ENCODE measurements at places on chromosomes 5 and 9.
A peak's percentile ranks its signal among the peaks of the same experiment; 100 is the strongest.

DNA sequence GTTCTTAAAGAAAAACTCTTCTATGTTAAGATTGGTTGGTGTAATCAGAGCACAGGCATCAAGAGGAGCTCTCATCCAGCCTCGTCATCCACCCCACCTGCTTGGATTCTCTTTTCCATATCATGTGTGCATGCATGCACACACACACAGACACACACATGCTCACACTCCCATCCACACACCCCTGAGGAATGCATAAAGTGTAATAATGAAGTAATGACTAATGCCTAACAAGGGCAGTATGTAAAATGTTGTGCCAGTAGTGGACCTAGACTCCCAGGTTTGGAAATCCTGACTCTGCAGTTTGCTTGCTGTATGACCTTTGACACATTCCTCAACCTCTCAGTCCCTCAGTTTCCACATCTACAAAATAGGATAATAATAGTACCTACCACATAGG lies 280.0 kb upstream of the ANKRD55 start:
- no peak for DNase-seq

- peak; percentile 21 for DNase-seq
Measured at GRCh38 chr5:32115985-32116384, 58.1 kb downstream of the GOLPH3 start.

DNA sequence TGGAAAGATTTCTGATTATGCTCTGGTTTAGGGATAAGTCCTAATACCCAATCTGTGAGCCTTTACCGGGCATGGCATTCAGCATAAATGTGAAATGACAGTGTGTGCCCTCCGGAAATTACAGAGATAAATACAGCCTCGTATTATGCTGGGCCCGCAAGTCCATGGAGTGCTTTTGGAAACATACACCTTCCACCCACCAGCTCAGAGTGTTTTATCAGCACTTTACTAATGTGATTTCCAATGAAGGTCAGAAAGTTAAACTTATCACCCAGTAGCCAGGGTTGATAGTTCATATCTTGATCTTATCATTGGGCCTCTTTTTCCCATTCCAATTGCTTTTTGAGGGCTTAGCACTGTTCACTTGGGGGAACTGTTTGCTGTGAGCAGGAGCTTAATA lies 94.8 kb downstream of the SGCD start:
- DNase-seq: no peak

DNA sequence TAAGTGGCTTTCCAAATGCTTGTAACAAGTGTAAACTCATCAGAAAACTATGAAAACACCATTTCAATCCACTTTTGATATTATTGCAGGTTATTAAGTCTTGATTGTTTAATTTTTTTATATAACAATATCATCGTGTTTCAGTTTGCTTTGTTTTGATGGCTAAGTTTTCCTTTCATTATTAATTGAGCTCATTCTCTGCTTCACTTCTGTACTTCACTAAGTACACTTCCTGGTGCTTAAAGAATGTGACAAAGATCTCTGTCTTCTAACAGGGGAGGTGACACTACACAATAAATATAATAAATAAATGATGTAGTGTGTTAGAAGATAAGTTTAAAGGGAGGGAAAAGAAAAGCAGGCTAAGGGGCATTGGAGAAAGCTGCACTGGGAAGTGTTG lies 13.0 kb upstream of the RAD23B start:
- DNase-seq: no peak

- peak; percentile 18 for DNase-seq
Measured at GRCh38 chr5:18113721-18114120, 479.5 kb downstream of the TAF11L14 start.

- DNase-seq: no peak
Measured at GRCh38 chr5:6457592-6457991, 8.9 kb downstream of the UBE2QL1 start.

- DNase-seq: no peak
Measured at GRCh38 chr5:103407402-103407801, 148.8 kb downstream of the MACIR start.

GRCh38 chr9:31034311-31034710 lies 1350.1 kb upstream of the ACO1 start:
- DNase-seq: no peak

DNA sequence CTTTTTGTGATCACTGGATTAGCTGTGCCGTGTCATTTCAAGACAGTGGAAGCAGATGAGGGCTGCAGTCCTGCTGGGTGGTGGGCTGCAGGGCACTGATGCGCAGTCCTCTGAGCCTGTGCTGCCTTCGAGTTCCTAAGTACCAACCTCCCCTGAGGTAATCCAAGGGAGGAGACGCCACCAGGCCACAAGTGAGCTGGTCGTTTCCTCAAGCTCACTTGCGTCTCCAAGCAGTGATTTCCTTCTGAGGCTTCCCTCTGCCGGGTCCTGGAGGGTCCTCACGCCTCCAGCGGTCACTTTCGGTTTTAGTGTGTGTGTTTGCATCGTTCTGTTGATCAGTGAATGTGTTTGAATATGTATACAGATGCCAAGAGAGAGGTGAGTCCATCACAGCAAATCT lies 115.7 kb downstream of the TRIO start:
- peak; percentile 64 for DNase-seq

GRCh38 chr5:93279296-93279963 lies 301.6 kb downstream of the NR2F1-AS1 start:
- DNase-seq: no peak

- no peak for DNase-seq
Measured at GRCh38 chr9:20854444-20854843, 170.4 kb downstream of the FOCAD start.

DNA sequence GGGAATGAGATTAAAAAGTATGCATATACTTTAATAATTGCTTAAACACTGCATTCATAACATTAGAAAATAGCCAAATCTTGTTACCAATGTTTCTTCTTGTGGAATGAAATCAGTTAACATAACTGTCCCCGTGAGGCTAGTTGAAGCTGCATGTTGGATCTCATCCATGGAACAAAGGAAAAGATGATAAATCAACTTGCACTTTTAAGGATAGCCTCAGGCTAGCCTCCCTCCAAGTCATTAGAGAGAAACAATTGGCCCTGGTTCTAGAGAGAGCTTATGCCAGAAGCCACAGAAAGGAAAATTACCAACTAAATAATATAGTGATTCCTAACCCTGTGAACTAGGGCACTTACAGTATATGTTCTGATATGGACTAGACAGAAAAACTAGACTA lies 66.9 kb downstream of the GRIN3A start:
- DNase-seq: no peak

- DNase-seq: no peak
Measured at GRCh38 chr9:92514635-92515034, 21.2 kb downstream of the ECM2 start.

DNA sequence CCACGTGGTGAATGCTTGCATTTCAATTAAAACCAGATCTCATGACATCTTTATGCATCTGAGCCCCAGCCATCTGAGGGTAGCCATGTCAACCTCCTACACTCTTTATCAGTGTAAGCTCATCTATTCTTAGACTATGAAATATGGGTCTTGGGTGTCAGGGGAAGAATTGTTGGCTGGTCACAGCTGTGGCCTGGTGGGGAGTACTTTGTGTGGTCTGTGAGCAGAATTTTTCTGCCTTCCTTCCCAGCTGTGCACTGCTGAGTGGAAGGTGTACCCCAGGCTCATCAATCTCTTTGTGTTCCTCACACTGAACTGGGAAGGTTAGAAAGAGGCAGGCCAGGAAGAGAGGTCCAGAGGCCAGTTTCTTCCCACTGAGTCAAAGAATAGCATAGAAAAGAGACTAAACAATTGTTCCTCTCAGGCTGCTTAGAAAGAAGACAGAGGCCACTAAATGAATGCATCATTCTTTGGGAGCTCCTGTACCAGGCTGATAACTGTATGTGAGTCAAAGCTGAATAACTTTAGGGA lies 202.7 kb upstream of the RGMB start:
- DNase-seq: no peak

DNA sequence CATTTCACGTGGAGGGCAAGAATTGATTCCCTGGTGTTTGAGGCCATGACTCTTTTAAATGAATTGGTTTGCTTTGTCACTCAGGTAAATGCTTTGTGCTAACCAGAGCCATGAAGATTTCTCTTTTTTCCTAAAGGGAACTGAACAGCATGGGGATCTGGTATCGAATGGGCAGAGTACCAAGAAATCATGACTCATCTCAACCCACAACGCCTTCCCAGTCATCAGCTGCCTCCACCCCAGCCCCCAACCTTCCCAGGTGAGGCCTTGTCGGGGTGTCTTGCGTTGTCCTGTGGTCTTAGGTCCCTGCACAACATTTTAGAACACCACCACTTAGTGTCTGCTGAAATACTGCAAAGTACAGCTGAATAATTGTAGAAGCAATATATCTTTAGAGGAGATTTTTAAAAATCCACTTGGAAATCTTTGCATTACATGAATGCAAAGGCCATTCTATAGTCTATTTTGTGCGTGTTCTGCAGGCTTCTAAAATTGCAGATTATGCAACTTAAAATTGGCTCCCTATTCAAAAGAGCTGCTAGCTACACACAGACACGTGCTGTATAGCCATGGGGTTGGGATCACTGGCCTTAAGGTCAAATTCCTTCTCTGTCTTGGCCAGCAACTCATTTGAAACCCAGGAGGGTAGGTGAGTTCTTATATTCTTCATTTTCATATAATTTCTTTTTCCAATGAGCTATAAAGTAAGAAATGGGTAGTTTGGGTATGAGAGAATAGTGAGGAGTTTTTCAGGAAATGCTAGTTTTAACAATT lies 69.0 kb downstream of the MVB12B start:
- no peak for DNase-seq

DNA sequence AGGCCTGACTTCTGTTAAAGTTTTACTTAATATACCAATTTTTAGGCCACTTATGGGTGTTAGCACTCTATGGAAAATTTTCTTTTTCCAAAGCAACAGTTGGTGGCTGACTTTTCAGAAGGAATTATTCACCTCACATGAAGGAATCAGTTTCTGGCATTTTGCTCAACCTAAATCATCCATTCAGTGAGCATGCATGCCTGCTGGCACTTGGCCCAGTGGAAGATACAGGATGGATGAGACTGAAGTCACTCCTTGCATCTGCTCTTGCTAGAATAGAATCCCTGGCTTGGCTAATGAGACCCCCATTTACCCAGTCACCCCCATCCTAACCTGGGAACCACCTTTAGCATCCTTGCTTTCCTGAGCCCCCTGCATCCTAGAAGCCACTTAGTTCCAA lies 131.7 kb downstream of the WDR41 start:
- DNase-seq: no peak

DNA sequence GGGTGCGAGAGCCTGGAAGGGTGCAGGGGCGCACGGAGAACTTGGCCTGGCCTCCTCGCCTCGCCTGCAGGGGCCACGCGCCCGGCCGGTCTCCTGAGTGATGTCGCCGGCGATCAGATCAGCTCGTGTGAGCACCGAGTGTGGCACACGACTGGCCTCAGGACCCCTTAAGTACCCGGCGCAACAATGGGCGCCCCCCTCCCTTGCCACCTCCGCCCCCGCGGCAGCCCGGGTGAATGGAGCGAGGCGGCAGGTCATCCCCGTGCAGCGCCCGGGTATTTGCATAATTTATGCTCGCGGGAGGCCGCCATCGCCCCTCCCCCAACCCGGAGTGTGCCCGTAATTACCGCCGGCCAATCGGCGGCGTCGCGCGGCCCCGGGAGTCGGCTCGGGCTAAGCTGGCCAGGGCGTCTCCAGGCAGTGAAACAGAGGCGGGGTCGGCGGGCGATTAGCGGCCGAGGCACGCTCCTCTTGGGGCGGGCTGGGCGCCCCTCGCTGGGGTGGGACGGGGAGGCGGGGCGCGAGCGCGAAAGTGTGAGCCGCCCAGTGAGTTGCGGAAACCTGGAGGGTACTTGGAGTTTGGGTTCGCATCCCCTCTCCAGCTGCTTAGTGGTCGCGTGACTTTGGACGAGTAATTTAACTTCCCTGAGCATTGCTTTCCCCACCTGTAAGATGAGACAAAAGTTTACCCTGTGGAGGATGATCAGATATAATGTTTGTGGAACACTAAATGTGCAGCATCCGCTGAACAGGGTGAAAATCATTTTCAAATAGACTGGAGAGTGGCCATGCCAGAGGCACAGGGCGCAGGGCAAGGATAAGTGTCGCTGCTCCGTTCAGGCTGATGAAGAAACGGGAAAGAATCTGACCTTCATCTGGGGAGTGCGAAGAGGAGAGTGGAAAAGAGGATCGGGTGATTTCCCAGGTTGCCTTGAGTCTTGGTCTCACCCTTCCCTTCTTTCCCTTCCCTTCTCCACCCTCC lies at the start of gene NEUROG1:
Gene NEUROG1, minus strand, starts transcription at position 145 of the 982 bp plus-strand sequence. CDS start 274 bp downstream, outside the sequence.
- peak; percentile 93 for DNase-seq

DNA sequence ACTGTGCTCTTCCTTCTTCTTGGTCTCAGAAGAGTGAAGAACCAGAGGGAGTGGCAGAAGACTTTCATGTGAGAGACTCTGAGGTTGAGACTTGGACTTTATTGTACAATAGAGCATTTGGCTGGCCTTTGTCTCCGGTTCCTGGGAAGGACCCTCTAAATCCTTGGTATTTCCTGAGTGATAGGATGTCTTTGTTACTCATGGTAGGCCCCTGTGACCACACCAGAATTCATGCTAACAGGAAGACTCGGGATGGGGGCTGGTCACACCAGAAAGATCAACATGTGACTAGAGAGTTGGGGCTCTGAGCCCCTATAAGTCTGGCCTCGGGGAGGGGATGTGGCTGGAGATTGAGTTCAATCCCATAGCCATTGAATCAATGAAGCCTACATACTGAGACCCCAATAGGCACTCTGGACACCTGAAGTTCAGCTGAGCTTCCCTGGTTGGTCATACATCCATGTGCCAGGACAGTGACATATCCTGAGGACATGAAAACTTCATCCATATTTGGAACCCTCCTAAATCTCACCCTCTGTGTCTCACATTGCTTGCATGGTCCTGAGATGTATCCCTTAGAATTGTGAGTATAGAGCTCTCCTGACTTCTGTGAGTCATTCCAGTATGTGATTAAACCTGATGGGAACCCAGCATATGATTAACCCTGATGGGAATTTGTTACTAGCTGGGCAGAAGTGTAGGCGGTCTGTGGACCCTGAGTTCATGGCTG lies 201.7 kb downstream of the GADD45G start:
- DNase-seq: no peak

DNA sequence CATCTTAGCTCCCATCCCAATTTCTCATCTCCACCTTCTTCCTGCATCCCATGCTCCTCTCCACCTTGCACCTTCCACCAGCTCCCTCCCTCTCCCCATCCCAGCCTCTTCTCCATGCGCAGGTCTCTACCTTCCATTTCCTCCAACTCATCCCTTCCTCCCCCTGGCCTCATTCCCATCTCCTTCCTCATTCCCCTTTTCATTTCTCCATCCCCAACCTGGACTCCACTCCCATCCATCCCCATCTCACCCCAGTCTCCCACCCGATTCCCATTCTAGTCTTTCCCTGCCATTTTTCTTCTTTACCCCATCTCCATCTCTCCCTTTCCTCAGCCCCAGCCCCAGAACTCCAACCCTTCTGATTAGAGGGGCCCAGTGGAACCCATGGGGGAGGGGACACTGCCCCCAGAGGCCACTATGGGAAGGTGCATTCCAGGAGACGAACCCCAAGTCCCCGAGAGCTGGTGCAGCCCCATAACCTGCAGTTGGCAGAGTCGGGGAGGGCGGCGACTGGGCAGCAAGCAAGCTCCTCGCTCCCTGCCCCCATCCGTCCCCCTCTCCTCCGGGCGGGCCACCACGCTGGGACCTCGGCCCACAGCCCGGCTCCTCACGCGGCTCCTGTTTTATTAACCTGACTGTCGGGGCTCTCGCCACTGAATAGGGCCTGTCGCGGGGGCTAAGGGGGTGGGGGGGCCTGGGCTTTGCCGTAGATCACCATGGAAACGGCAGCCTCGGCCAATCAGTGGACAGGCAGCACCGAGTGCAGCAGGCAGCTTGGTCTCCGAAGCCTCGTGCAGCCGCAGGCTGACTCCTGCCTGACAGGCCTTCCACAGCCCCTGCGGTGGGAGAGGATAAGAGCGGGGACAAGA lies 66.7 kb downstream of the PCDH1 start:
- DNase-seq: peak; percentile 80

- DNase-seq: no peak
Measured at GRCh38 chr5:66213533-66213932, 69.4 kb downstream of the SREK1 start.

GRCh38 chr5:71939452-71940230 lies 167.6 kb upstream of the MAP1B start:
- no peak for DNase-seq

Data from iPS-NIHi11 (cell line).